ENCODE measurements at places on chromosomes 1 and 21. TPM values are rescaled to one million over a fixed set of nuclear protein-coding genes. Genes with fewer than 3 reads are reported as not detected.
A peak's percentile ranks its signal among the peaks of the same experiment; 100 is the strongest.

F3 gene
- total RNA-seq, result 90.9 TPM

GRCh38 chr1:232614811-232615210 is 15.1 kb downstream of the SIPA1L2 start:
- H3K27ac ChIP-seq, result no peak overlapping the region
- H3K4me3 ChIP-seq, result no peak overlapping the region
- no peaks in the 10 kb centered on the region for H3K27me3 ChIP-seq
- H3K36me3 ChIP-seq, result no peaks in the 10 kb centered on the region

GRCh38 chr21:36700295-36700970 is 1.5 kb downstream of the SIM2 start:
- peak overlapping the region; percentile 27 for H3K4me3 ChIP-seq
- H3K27ac ChIP-seq, result no peak overlapping the region
- H3K36me3 ChIP-seq, result no peaks in the 10 kb centered on the region
- H3K4me1 ChIP-seq, result peaks cover 70% of the 10 kb centered on the region
- H3K27me3 ChIP-seq, result peaks cover 98% of the 10 kb centered on the region
- DNase-seq, result no peak

RIMKLA gene
- 5.2 TPM for total RNA-seq

DNA sequence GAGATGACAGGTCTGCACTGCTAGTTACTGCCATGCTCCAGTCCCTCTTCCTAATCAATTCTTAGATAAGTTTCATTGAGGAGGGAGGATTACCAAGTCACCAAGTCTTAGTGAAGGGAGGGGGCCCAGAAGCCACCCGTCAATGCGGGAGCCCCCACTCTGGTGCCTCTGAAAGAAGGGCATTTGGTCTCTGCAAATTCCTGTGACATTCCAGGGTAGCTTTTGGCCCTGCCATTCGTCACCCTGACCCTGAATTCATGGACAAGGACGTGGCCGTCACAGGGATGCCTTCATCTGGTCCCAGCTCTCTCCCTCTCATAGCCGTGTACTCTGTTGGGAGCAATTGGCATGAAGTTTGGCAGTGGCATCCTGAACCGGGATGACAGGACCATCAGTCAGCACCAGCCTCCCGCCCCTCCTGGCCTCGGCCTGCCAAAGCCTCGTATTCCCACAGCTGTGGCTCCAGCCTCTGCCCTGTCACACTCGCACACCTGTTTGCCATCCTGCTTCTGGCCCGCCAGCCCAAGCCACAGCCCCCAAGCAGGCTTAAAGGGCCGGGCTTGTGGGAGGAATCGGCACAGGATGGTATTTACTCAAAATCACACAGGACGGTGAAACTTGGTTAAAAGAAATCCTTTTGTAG is 150.7 kb downstream of the CLIC6 start:
- peaks cover 6% of the 10 kb centered on the region for H3K36me3 ChIP-seq
- H3K4me1 ChIP-seq, result no peaks in the 10 kb centered on the region
- H3K4me3 ChIP-seq, result no peak overlapping the region
- H3K27ac ChIP-seq, result no peak overlapping the region

GRCh38 chr1:84889437-84889836 is 3.6 kb downstream of the LPAR3 start:
- H3K4me3 ChIP-seq, result no peak overlapping the region
- no peaks in the 10 kb centered on the region for H3K27me3 ChIP-seq
- no peaks in the 10 kb centered on the region for H3K36me3 ChIP-seq
- H3K27ac ChIP-seq, result no peak overlapping the region
- no peak for DNase-seq

DNA sequence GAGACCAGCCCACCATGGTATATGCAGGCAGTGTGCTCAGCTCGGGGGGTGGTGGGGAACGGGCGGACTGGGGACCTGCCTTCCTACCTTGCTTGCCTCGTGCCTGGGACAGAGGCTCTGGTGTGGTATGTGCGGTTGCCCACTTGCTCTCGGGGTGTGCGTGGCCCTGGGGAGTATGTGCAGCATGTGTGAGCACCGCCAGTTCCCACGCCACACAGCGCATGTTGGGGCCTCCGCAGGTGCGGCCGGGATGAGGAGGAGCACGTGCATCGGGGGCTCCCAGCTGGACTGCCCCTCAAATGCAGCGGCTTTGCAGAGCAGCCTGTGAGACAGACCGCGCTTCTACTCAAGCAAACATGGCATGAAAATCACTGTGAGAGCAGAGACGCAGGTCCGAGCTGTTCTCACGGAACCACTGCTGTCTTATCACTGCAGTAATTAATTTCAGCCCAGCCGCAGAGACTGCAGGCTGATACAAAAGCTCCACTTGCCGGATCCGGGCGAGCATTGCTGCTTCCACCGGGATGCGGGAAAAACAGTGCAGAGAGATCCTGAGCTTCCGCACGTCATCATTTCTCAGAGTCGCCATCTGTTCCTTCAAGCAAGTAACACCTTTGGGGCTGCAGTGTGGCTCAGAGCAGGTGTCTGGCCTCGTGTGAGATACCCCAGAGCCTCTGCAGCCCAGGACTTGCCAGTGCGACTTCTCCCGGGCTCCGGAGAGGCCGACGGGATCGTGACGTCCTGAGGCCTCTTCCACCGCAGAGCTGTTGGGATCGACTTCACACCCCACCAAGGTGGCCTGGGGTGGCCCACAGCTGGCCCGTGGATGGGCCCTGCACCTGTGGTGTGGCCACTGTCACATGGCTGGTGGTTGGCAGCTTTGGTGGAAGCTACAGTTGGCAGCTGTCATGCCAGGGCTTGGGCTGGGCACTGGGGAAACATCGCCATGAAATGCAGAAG is 92.6 kb upstream of the ACTRT2 start:
- DNase-seq, result peak; percentile 74
- no peak overlapping the region for H3K27ac ChIP-seq
- no peaks in the 10 kb centered on the region for H3K27me3 ChIP-seq

DNA sequence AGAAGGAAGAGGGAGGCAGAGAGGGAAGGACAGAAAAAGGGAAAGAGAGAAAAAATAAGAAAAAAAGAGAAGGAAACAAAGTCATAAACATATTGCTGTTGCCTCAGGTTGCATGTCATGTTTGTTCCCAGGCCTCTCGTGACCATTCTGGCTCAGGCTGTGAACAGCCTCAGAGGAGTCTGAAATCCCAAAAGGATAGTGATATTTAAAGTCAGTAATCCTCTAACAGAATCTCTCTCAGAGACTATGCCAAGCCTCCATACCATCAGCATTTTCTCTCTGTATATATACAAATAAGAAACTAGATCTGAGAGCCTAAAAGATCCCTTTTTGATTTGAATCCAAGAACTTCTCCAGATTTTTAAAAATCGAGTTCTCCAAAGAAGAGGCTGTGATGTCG is 35.2 kb downstream of the GORAB start:
- H3K4me1 ChIP-seq, result peaks cover 14% of the 10 kb centered on the region
- DNase-seq, result no peak
- H3K4me3 ChIP-seq, result no peak overlapping the region
- H3K27ac ChIP-seq, result no peak overlapping the region
